Naive B cell (primary cell): ENCODE measurements at places on chromosomes 1 and 21.
A peak's percentile ranks its signal among the peaks of the same experiment; 100 is the strongest.

DNA sequence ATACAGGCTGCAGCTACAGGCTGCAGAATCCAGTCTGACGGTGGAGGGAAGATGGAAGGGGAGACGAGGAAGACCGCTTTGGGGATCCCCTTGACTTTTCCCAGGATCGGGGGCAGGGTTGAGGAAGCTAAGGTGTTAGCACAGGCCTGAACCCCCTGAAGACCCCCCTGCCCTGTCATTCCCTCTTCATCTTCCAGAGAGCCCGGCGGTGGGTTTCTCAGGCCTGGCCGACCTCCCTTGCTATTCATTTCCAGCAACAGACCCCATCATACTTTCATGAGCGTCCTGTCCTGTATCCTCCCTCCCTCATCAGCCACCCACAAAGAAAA is 112.0 kb downstream of the PGBD5 start:
- no peak for DNase-seq
- no peaks in the 10 kb centered on the region for H3K36me3 ChIP-seq
- H3K27me3 ChIP-seq = peaks cover 3% of the 10 kb centered on the region
- H3K4me3 ChIP-seq = no peak overlapping the region

DNA sequence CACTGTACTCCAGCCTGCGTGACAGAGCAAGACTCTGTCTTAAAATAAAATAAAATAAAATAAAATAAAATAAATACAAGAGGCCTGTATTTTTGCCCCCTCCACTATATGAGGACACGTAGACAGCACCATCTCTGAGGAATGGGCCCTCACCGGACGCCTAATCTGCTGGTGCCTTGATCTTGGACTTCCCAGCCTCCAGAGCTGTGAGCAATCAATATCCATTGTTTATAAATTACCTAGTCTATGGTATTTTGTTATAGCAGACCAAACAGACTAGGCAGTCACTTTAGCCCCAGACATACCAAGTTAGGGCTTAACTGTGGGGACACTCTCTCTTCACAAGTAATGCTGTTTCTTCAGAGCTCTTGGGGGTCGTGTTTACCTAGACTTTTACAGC is 6.4 kb downstream of the ELAPOR1 start:
- no peak overlapping the region for H3K27ac ChIP-seq
- DNase-seq = no peak
- no peak overlapping the region for H3K4me3 ChIP-seq
- peaks cover 6% of the 10 kb centered on the region for H3K4me1 ChIP-seq
- H3K27me3 ChIP-seq = peaks cover 26% of the 10 kb centered on the region

GRCh38 chr1:81455481-81455880 is 345.3 kb upstream of the ADGRL2 start:
- no peaks in the 10 kb centered on the region for H3K27me3 ChIP-seq
- no peaks in the 10 kb centered on the region for H3K36me3 ChIP-seq
- H3K4me3 ChIP-seq = no peak overlapping the region
- no peak for DNase-seq
- no peak overlapping the region for H3K27ac ChIP-seq

DNA sequence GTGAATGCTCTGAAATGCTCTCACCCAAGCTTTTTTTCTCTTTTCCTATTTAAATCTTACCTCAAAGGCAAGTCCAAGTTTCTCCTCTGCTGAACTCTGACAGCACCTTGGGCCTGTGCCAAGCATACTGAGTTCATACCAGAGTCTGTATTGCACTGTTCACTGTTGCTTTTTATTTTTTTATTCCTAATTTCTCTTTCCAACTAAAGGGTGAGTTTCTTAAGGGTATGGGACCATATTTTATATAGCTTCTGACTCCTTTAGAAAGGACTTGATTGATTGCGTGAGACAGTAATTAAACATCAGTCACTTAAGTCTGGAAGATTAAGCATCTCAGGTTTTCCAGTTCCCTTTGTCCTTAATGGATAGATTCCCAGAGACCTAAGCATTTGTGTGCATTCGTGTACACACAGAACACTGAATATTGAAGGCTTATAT is 69.9 kb downstream of the CACHD1 start:
- no peak overlapping the region for H3K4me3 ChIP-seq
- no peak for DNase-seq
- H3K4me1 ChIP-seq = no peaks in the 10 kb centered on the region
- no peak overlapping the region for H3K27ac ChIP-seq
- H3K27me3 ChIP-seq = no peaks in the 10 kb centered on the region

- no peak overlapping the region for H3K4me3 ChIP-seq
- no peak for DNase-seq
- no peaks in the 10 kb centered on the region for H3K36me3 ChIP-seq
These were observed 459.5 kb downstream of the PTPRU start for GRCh38 chr1:29695803-29696202.

DNA sequence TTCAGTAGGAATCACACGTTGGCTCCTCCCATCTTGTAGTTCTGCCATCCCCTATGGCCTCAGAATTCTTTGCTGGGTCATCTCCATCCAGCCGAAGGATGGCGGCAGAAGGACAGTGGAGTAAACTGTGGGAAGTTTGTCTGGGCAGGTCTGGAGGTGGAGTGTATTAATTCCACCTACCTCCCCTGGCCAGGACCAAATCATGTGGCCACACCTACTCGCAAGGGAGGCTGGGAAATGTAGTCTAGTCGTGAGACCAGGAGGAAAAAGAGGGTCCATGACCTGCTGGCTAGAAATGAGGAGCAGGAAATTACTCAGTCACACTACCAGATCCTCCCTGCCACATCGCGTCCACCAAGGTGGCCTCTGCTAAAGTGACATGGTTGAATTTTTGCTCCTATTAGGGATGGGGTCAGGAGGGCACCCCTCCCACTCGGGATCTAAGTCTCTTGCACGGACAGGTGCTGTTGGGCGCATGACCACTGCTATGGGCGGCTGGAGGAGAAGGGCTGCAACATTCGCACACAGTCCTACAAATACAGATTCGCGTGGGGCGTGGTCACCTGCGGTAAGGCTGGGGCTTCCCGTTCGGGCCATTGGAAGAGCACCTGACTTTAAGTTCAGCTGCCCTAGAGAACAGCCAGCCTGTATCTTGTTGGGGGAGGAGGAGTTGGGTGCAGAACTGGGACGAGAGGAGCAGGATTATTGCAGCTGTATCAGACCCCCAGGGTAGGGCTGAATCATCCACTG is 19.5 kb downstream of the PLA2G5 start:
- H3K4me1 ChIP-seq = no peaks in the 10 kb centered on the region
- no peak overlapping the region for H3K27ac ChIP-seq
- DNase-seq = no peak
- H3K27me3 ChIP-seq = no peaks in the 10 kb centered on the region

GRCh38 chr1:26814893-26815292 is 11.6 kb upstream of the ZDHHC18 start:
- no peak overlapping the region for H3K27ac ChIP-seq
- no peak for DNase-seq
- H3K4me1 ChIP-seq = peaks cover 15% of the 10 kb centered on the region
- peaks cover 31% of the 10 kb centered on the region for H3K27me3 ChIP-seq
- H3K36me3 ChIP-seq = no peaks in the 10 kb centered on the region

DNA sequence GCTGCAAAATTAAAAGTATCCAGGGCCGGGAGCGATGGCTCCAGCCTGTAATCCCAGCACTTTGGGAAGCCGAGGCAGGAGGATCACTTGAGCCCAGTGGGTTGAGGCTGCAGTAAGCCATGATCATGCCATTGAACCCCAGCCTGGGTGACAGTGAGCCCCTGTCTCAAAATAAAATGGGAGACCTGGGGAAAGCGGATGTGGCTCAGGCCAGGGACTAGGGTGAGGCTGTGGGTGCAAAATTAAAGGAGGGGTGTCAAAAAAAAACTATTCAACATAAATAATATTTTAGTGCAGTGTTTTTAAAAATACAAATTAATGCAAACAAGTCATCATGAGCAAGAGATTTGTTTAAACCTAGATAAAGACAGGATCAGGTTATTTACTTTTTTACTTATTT is 100.1 kb upstream of the SLC45A1 start:
- H3K27me3 ChIP-seq = peaks cover 75% of the 10 kb centered on the region
- no peaks in the 10 kb centered on the region for H3K4me1 ChIP-seq
- H3K27ac ChIP-seq = no peak overlapping the region
- H3K4me3 ChIP-seq = no peak overlapping the region
- DNase-seq = no peak
- H3K36me3 ChIP-seq = no peaks in the 10 kb centered on the region

GRCh38 chr1:248611883-248612414 is 14.4 kb upstream of the OR2T10 start:
- no peak overlapping the region for H3K27ac ChIP-seq
- no peaks in the 10 kb centered on the region for H3K4me1 ChIP-seq
- no peaks in the 10 kb centered on the region for H3K27me3 ChIP-seq
- no peaks in the 10 kb centered on the region for H3K36me3 ChIP-seq
- no peak for DNase-seq
- no peak overlapping the region for H3K4me3 ChIP-seq

GRCh38 chr1:115644109-115644508 is 2.3 kb downstream of the VANGL1 start:
- H3K4me1 ChIP-seq = peaks cover 11% of the 10 kb centered on the region
- H3K27ac ChIP-seq = no peak overlapping the region
- H3K36me3 ChIP-seq = no peaks in the 10 kb centered on the region
- H3K27me3 ChIP-seq = peaks cover 20% of the 10 kb centered on the region
- H3K4me3 ChIP-seq = no peak overlapping the region
- no peak for DNase-seq

DNA sequence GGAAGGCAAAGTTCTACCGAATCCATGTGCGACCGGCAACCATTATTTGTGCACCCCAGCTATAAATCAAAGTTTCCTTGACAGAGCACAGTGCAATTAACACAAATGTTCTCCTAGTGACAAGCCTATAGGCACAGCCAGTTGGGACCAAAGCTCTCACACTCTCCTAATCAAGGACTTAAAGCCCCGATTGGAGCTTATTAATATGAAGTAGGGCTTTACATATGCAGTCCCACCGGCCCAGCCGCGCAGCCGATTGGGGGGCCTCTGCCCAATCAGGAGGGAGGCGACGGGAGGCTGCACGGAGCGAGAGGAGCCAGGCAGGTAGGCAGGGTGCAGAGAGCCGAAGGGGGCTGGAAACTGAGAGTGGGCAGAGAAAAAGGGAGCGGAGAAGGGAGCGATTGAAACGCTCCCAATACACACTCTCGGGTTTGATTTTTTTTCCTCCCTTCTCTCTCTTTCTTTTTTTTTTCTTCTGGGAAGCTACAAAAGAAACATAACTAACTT is at the start of gene ESRRG:
ESRRG (minus strand) TSS at position 156 of the 507 bp plus-strand sequence; CDS start at position 26, 130 bp downstream.
- H3K4me1 ChIP-seq = peaks cover 13% of the 10 kb centered on the region
- H3K27me3 ChIP-seq = peaks cover 26% of the 10 kb centered on the region
- DNase-seq = no peak
- H3K4me3 ChIP-seq = peak within 1 kb of the TSS; percentile 37
- no peak within 1 kb of the TSS for H3K27ac ChIP-seq

GRCh38 chr1:65044411-65044810 is 78.1 kb upstream of the JAK1 start:
- H3K27ac ChIP-seq = no peak overlapping the region
- DNase-seq = no peak
- H3K27me3 ChIP-seq = no peaks in the 10 kb centered on the region
- no peaks in the 10 kb centered on the region for H3K36me3 ChIP-seq
- H3K4me3 ChIP-seq = no peak overlapping the region

DNA sequence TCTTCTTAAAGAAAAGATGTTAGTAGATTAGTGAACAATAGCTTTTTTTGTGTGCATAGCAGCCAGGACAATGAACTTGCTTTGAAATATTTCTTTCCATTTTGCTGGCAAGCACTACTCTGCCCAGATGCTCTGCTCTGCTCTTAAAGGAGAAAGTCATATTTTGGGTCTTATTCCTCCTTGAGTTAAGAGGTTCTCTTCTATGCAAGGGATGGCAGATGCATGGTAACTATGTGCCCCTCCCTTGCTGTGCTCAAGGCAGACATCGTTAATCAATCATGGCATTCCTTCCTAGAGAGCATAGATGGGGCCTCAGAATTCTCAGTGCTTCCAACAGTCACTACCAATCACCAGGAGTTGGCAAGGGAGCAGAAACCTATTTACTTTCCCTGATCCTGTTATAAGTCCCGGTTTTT is 27.6 kb downstream of the NIPAL3 start:
- H3K4me1 ChIP-seq = no peaks in the 10 kb centered on the region
- DNase-seq = no peak
- no peak overlapping the region for H3K4me3 ChIP-seq
- H3K27ac ChIP-seq = no peak overlapping the region
- peaks cover 29% of the 10 kb centered on the region for H3K36me3 ChIP-seq
- no peaks in the 10 kb centered on the region for H3K27me3 ChIP-seq

DNA sequence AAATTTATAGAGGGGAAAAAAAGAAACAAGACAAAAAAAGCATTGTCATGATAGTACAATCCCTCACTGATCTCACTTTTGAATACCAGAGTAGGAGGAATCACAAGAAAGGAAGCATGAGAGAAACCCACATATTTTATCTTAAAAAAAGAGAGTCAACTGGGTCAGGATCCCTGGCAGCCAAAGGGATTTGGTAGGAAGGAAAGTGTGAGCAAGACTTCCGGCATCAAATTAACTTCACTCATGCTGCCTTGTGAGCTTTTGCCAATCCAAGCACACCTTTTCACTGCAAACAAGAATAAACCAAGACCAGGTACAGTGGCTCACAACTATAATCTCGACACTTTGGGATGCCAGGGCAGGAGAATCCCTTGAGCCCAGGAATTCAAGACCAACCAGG is 53.1 kb downstream of the SLC9C2 start:
- H3K4me3 ChIP-seq = no peak overlapping the region
- H3K27me3 ChIP-seq = peaks cover under 1% of the 10 kb centered on the region
- no peak overlapping the region for H3K27ac ChIP-seq

- no peaks in the 10 kb centered on the region for H3K27me3 ChIP-seq
- H3K4me3 ChIP-seq = no peak overlapping the region
- no peak for DNase-seq
- no peaks in the 10 kb centered on the region for H3K4me1 ChIP-seq
These were observed 218.9 kb downstream of the LHX8 start for GRCh38 chr1:75353051-75353450.

GRCh38 chr1:2288311-2288710 is 60.2 kb downstream of the SKI start:
- no peak overlapping the region for H3K4me3 ChIP-seq
- no peak overlapping the region for H3K27ac ChIP-seq
- H3K36me3 ChIP-seq = no peaks in the 10 kb centered on the region
- no peaks in the 10 kb centered on the region for H3K27me3 ChIP-seq

DNA sequence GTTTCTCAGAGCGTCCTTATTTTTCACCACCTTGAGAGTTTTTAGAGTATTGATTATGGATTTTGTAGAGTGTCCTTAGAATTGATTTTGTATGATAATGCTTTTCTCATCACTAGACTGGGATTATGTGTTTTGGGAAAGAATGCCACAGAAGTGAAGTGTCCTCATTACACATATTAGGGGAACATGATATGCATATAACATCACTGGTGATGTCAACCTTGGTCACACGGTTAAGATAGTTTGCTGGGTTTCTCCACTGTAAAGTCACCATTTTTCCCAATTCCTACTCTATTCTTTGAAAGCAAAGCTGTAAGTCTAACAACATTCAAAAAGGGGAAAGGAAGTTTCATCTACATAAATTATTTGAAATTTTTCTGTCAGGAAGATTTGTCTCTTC is 39.6 kb upstream of the PALMD start:
- H3K27ac ChIP-seq = no peak overlapping the region
- H3K4me1 ChIP-seq = no peaks in the 10 kb centered on the region
- H3K4me3 ChIP-seq = no peak overlapping the region
- no peak for DNase-seq
- no peaks in the 10 kb centered on the region for H3K36me3 ChIP-seq

- H3K36me3 ChIP-seq = no peaks in the 10 kb centered on the region
- H3K27ac ChIP-seq = no peak overlapping the region
- H3K4me1 ChIP-seq = no peaks in the 10 kb centered on the region
- H3K27me3 ChIP-seq = peaks cover 9% of the 10 kb centered on the region
- no peak overlapping the region for H3K4me3 ChIP-seq
These were observed 24.2 kb upstream of the SYDE2 start for GRCh38 chr1:85224734-85225623.

- no peak overlapping the region for H3K27ac ChIP-seq
- no peaks in the 10 kb centered on the region for H3K36me3 ChIP-seq
- H3K27me3 ChIP-seq = no peaks in the 10 kb centered on the region
- H3K4me1 ChIP-seq = no peaks in the 10 kb centered on the region
These were observed 452.7 kb downstream of the NUF2 start for GRCh38 chr1:163774401-163774945.
